ENCODE measurements at places on chromosomes 11 and 22. TPM values are rescaled to one million over a fixed set of nuclear protein-coding genes. Genes with fewer than 3 reads are reported as not detected.

Gene MUC2
- total RNA-seq = not detected

Gene LARGE1
- total RNA-seq = not detected

Gene SLC22A25
- not detected for total RNA-seq

Gene RFPL1
- not detected for total RNA-seq

Gene TMEM121B
- 0.10 TPM for total RNA-seq

Gene DTX4
- total RNA-seq = 1.0 TPM

Gene TEX12
- 0.67 TPM for total RNA-seq

Gene KREMEN1
- 0.10 TPM for total RNA-seq

Gene IGF2
- 0.07 TPM for total RNA-seq

Gene SPDYC
- not detected for total RNA-seq

Gene MAPK8IP2
- 0.30 TPM for total RNA-seq

Gene ALX4
- total RNA-seq = not detected

Gene NPAT
- total RNA-seq = 36.5 TPM

Gene OR6A2
- not detected for total RNA-seq

Gene SCYL1
- total RNA-seq = 59.0 TPM

Gene OR5P2
- total RNA-seq = not detected

Gene MIAT
- total RNA-seq = 305 TPM

Gene PRR33
- total RNA-seq = not detected

Gene NPAS4
- total RNA-seq = not detected

Gene C11orf16
- not detected for total RNA-seq

Gene NECTIN1
- 2.3 TPM for total RNA-seq

Gene MYO7A
- total RNA-seq = 0.84 TPM

Gene FOLR2
- total RNA-seq = not detected

Gene EP300
- 177 TPM for total RNA-seq

Gene MMP13
- total RNA-seq = not detected

Gene LDHAL6A
- not detected for total RNA-seq

Gene DGCR6
- total RNA-seq = 6.5 TPM

Gene SLC7A4
- not detected for total RNA-seq

Gene RFPL2
- total RNA-seq = 1.5 TPM

Gene FAM180B
- 0.27 TPM for total RNA-seq

Gene SHANK3
- total RNA-seq = 0.67 TPM

Gene MS4A15
- total RNA-seq = not detected

Gene TRIM48
- not detected for total RNA-seq

Gene HSPB2
- not detected for total RNA-seq

Gene SCGB1A1
- total RNA-seq = not detected

All from CD4-positive, CD25-positive, alpha-beta regulatory T cell (primary cell).